ENCODE measurements at places on chromosomes 1 and 21.

- no peak for DNase-seq
These were observed 75.2 kb downstream of the CATSPERE start for GRCh38 chr1:244536316-244536715.

- DNase-seq: no peak
These were observed 16.2 kb upstream of the CAPN9 start for GRCh38 chr1:230730977-230731376.

DNA sequence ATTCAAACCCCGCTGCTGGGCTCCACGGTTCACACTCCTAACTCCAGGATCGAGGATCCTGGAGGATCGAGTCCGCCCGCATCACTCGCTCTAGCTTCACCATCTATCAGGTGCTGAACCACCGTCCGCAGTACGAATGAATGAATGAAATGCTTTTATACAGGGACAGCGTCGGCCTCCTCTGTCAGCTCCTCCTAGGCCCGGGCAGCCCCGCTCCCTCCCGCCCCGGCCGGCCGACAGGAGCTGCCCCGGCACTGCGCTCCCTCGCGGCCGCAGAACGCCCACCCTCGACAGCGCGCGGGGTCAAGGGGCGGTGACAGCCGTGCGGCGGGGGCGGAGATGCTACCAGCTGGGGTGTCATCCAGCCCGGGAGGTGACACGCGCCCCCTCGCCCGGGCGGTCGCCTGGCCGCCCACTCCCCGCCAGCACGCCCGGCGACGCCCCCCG is 520 bp downstream of the ZBTB17 start:
- peak; percentile 83 for DNase-seq

DNA sequence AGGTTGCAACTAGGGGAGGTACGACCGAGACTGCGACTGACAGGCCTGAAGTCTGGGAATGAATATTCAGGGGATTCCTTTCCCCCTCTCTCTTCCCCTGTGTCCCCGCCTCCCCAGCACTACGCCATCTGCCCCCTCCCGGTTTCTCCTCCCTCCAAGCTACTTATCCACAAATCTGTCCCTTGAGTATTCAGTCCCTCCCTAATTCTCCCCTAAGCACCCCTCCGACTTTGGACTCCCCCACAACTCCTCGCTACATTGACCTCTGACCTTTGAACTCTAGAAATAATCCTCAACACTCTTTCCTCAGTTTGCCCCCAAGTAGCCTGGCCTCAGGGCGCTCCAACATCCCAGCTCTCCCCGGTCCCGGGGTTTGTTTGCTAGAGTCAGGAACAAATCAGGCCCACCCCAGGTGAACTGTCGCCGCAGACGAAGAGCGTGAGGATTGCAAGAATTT is 393 bp downstream of the LYSMD1 start:
- DNase-seq: no peak

DNA sequence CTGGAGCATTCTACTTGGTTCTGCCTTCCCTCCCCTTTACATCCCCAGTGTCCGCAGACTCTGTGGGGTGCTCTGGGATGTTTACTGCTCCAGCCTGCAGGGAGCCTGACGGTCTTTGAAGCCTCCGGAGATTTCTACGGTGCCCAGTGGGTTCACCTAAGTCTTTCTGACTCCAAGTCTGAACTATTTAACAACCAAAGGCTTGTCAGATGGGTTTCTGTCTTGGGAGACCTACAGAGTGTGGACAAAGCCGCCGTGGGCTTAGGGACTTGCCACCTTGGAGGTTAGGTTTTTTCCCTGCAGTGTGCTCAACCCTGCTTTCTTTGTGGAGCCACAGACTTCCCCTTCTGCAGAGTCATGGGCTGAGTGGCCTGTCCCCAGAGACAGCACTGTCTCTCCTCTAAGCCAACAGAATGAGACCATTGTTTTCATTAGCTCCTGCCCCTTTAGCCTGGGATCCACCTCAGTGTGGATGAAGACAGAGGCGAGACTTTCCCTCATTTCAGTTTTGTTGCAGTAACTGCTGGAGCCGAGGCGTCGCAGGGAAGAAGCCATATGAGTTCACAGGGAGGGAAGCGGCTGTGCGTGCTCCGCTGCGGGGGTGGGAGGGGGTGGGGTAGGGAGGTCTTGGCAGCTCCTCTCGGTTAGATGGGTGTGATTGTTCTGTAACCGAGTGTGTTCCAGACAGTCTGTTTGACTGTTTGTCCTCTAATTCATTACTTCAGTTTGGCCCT is 120.7 kb downstream of the CNIH3 start:
- DNase-seq: no peak

- DNase-seq: peak; percentile 93
These were observed 1.5 kb downstream of the CELF3 start for GRCh38 chr1:151714820-151715725.

DNA sequence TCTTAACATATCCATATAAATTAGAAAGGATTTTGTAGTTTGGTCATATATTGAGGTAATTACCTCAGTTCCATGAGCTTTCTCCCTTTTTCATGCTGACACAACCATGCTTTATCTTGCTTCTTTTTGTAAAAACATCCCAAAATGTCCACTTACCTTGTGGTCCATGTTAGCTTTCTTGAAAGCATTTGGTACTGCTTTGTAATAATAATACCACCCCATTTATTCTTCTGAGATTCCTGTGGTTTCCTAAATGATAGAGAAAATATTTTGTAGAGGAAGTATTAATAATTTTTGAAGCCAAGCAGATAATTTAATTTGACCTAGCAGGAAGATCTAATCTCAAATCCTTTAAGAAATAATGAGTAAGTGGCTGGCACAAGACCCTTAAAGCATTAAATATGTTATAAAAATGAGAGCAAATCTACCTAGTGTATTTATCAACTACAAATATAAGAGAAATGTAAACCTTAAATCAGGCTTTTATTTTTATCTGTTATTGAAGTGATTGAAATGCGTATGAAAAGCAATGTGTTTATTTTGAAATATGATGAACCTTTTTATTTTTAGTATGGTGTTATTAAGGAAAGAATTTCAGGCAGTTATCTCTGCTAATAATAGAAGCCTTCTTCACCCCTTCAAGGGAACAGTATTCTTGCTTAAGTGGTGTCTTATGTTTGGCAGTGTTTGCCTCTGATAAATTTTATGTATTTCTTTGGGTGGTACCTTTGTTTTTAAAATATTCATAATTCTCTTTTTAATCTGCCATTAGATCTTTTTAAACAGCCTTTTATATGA is 9.2 kb downstream of the PRKAA2 start:
- no peak for DNase-seq

GRCh38 chr1:193543259-193543658 is 356.8 kb upstream of the B3GALT2 start:
- DNase-seq: no peak

DNA sequence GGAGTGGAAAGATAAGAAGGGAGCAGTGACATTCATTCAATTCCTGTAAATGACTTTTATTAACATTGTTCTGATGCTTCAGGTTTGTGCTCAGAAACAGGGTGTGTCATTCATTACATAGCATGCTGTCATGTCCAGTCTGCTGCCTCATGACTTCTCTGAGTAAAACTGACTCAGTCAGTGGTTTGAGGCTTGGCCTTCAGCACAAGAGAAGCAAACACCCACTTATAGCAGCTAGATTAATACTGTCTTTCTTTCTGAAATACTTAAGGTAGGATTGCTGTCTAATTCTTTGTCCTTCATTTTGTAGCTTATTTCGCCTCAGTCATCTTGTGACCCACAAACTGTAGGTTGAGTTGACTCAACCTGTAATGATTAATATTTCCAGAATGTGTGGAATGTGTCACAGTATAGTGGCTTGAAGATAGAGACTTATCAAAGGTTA is 32.9 kb downstream of the RASAL2 start:
- peak; percentile 2 for DNase-seq

GRCh38 chr1:151164732-151165280 is 896 bp downstream of the LYSMD1 start:
- DNase-seq: no peak

- peak; percentile 50 for DNase-seq
These were observed 25.0 kb upstream of the CCDC27 start for GRCh38 chr1:3727042-3727824.

DNA sequence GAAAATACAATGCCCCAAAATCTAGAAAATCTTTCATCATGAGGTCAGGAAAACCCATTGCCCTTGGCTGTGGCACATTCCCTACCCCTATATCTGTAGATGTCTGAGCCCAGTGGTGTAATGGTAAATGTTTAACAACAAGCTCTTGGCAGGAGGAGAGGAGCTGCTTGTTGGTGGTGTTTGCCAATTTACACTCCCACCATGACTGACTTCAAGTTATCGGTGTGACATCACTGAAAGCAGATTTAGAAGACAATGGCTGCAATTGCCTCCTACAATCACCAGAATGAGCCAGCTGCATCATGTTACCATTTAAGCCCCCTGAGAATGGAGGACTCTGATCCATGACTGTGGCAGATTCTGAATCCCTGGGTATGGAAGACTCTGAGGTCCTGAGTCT is 70.9 kb downstream of the SDC3 start:
- DNase-seq: no peak

DNA sequence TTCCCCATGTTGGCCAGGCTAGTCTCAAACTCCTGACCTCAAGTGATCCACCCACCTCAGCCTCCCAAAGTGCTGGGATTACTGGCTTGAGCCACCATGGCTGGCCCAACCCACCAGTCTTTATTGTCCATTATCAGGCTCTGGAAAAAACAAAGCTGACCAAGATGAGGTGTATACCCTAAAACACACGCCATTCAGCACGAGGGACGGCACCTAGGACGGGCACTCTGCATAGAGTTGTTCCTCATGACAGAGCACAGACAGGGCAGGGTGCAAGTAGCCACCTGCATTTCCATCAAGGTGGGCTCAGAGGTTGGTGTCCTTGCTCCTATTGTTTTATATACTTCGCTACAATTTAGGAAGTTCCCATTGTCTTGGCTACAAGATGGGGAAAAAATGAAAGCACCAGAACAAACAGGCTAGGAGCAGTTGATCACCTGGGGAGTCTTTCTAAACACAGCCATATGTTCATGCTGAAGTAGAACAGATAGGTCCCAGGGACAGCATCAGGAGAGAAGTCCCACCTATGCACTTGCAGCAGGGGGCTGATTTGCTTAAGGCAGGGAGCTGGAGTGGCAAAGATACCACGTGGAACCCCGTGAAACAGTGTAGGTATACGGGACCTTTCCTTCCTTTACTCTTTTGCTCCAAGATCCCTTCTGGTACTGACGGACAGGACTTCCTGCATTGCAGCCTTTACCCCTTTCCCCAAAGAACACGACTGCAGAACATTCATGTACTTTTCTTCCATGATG is 4.5 kb downstream of the KRTCAP2 start:
- no peak for DNase-seq

DNA sequence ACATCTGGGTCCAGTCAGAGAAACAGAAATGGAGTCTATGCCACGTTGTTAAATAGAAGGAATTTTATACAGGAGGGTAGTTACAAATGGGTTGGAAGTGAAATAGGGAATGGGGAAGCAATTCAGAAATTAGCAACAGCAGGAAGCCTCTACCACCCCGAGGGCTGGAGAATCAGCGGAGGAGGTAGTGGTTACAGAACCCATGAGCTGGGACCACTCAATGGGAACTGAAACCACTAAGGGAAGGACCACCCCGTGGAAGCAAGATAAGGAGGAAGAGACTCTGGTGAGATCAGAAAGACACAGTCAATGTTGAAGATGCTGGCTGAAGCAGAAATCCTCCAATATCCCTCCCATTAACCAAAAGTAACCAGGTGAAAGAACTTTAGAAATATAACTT is 15.5 kb upstream of the MAST2 start:
- DNase-seq: no peak

- peak; percentile 66 for DNase-seq
These were observed 13.0 kb upstream of the KCNC4 start for GRCh38 chr1:110196917-110197765.

- DNase-seq: no peak
These were observed 10.3 kb downstream of the NFIA start for GRCh38 chr1:61092642-61093041.

DNA sequence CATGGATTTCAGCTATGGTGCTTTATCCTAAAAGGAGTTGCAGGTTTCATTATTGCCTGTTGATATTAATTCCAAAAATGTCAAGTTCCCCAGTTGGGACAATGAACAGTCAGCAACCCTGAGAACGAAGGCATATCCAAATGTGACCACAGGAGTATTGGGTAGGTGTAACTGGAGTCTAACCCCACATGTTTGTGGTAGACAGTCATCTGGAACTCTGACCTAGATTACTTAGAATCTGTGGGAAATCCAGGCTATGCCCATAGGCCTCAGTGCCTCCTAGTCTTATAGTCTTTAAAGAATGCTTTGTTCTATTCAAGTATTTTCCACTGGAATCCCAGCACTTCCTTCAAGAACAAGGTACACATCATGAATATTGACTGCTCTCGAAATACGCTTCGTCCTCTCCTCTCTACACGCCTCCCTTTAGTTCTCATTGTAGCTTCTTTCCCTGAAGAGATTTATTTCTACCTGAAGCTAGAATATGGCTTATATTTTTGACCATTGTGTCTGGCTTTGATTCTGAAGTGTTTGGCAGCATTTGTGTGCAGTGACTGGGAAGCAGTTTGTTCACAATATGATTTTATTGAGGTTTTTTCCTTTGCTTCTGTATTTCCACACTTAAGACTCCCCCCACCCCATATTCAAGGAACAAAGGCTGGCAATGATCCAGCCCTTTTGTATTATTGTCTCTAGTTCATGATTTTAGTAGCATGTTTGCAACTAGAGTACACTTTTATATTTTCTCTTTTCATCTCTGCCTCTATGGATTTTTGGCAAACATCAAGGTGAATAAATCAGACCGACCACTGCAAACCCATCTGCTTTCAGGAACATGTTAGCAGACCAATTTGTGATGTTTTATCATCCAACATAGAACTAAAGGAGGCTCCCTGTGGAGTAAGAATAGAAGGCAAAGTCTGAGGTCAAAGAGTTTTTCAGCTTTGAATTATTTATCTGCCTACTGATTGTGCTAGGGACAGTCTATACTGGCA is 178.6 kb downstream of the GPR52 start:
- no peak for DNase-seq

GRCh38 chr1:2999571-2999970 is 21.7 kb upstream of the ACTRT2 start:
- no peak for DNase-seq

- DNase-seq: no peak
These were observed 33.7 kb upstream of the DMBX1 start for GRCh38 chr1:46455951-46456350.

DNA sequence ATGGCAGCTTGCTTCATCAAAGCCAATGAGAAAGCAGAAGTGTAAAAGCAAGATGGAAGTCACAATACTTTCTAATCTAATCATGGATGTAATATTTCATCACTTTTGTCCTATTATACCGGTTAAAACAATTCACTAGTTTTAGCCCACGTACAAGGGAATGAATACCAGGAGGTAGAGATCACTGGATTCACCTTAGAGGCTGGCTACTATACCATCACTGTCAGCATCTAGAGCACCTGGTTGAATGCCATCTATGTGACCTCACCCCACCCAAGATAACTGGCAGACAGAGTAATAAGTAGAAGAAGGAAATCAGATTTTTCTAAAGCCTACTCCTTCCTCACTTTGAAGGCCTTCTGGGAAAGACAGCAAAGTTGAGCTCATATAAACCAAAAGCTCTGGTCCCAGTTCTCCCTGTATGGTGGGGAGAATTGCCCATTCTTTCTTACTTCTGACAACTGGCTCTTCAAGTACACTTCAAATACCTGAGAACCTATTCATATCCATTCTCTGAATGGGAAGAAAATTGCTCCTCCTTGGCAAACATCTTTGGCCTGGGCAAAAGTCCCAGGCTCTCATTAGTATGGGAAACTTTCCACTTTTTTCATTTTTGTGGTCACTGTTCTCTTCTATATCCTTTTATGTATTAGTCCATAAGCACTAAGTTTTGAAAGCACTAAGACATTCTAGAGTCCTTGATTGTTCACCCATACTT is 24.8 kb downstream of the HSD3B1 start:
- DNase-seq: no peak
